ENCODE measurements at places on chromosomes 16 and 17.

- DNase-seq: no peak
Observed at GRCh38 chr17:3888343-3889171, 4.3 kb downstream of the CAMKK1 start.

GRCh38 chr16:23863511-23864422 is 28.0 kb downstream of the PRKCB start:
- peak; percentile 84 for DNase-seq

- no peak for DNase-seq
Observed at GRCh38 chr16:25176136-25176535, 40.6 kb upstream of the AQP8 start.

DNA sequence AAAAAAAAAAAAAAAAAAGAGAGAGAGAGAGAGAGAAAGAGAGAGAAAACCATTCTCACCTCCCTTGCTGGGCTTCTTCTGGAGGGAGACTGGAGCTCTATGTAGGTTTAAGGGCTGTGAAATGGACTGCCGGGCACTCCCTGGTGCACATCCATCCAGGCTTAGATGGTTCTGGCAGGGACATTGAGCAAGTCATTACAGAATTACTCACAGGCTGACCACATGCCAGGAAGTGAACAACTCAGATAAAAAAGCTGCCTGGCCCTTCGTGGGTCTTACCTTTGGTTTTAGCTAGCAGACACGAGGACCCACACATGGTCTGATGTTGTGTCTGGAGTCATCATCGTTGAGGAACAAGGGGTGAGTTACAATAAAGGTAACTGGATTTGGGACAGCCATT is 847.4 kb upstream of the EEF2KMT start:
- no peak for DNase-seq

DNA sequence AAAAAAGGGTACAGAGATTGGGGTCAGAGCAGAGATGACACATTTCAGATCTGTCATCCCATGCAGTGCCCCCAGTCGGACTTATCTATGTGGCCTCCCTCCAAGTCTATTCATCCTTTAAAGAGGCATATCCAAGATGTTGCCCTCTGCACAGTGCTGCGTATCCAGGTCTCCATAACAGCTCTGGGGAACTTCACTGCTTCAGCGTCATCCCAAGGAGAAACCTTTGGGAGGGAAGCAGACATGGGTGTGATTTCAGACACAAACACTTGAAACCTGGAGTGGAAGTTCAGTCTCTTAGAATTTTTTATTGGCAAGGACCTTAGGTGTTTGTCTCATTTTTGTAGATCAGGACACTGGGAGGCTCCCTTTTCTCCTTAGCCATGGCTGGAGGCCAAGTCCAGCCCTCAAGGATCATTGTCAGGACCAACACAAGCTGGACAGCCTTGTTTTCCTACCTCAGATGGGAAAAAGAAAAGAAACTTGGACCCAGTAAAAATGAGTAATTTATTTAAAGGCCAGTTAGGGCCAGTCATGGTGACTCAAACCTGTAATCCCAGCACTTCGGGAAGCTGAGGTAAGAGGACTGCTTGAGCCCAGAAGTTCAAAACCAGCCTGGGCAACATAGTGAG is 23.9 kb upstream of the NLK start:
- DNase-seq: no peak

DNA sequence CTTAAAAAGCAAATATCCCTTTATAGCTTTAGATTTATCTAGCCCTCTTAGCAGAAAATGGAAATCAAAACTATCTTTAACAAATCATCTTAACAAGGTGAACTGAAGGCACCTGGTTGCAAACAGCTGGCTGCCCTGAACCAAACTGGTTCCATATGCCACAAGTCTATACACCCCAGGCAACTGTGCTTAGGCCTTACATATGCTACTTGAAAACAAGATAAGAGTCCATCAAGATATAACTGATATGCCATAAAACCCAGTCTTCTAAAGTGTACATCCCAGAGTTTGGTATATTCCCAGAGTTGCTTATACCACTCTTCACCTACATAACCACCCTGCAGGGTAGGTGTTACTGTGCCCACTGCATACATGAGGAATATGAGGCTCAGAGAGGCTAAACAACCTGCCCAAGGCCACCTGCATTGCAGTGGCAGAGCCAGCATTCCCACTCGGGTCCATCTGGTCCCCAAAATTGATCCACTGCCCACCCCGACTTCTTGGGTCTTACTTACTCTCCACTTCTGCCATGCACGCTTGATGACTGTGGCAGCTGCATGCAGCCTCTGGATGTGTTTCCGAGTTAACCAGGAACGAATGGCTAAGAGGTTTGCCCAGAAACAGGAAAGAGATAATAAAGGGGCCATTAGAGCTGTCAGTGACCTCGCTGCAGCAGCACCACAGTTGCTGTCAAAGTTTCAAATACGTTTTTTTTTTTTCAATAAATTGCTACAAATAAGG is 12.2 kb downstream of the ZNHIT3 start:
- DNase-seq: no peak

GRCh38 chr17:14760212-14760611 is 459.3 kb downstream of the HS3ST3B1 start:
- no peak for DNase-seq

DNA sequence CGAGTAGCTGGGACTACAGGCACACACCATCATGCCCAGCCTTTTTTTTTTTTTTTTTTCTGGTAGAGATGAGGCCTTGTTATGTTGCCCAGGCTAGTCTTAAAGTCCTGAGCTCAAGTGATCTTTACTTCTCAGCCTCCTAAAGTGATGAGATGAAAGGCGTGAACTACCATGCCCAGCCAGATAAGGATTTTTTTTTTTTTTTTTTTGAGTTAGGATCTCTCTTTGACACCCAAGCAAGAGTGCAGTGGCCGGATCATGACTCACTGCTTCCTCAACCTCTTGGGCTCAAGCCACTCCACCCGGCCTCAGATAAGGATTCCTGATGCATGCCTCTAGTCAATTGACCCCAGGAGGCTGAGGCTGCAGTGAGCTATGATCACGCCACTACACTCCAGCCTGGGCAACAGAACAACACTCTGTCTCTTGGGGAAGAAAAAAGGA is 11.2 kb upstream of the PLEKHG4 start:
- no peak for DNase-seq

- DNase-seq: no peak
Observed at GRCh38 chr17:55672585-55673501, 49.8 kb downstream of the TMEM100 start.

DNA sequence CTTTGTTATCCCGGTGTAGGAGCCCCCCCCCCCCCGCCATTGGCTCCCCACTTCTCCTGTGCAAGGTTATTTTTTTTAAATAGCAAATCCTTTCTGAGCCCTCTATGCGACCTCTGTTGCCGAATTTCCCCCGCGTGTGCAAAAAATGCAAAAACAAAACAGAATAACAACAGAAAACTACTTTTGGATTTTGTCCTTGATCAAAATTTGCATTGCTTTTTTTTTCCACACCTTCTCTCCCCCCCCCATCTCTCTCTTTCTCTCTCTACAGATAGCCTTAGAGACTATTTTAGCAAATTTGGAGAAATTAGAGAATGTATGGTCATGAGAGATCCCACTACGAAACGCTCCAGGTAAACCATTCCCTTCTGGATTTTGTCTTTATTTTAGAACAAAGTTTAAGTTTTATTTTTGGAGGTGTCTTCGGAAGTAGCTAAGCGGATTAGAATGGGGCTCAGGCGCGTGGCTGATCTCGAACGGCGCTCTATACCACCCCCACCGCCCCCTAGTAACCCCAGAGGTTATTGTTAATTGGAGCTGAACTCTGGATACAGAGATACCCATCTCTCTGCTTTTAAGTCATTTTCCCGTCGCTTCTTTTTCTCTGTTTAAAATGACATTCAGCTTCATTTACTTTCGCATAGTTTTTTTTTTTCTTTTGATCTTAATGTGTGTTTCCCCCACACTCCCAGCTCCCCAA is 1.0 kb downstream of the MSI2 start:
- peak; percentile 60 for DNase-seq

DNA sequence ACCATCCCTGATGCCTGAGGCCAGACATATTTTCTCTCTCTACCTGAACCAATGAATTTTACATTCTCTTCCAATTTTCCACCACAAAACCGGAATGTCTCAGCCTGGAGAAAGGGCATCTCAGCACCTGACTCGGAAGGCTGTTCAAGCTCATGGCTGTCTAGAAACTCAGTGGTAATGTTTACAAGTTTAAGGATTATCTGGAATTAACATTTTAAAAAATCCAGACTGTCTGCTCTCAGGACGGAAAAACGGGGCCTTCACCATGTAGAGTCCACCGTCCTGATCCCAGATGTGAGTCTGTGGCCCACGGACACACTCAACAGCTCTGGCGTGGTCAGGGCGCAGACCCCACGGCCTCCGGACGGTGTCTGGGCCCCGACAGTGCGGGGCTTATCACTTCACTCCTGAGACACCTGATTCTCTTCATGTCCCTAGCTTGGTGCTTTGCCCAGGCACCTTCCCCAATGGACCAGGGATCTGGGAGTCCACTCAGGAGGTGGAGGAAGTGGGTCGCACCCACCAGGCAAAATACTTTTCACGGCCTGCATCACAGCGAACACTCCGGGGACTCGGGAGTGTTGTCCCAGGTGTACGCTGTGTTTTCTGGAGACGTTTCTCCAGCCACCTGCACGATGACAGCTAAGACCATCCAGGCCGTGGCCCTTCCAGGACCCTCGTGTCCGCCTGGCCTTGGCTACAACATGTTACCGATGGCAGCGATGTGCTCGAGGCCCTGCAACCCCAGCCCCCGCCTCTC is 101.5 kb downstream of the ZNF778 start:
- DNase-seq: no peak

- DNase-seq: no peak
Observed at GRCh38 chr17:67421869-67422273, 44.8 kb downstream of the PITPNC1 start.

- DNase-seq: peak; percentile 47
Observed at GRCh38 chr17:48915459-48916282, 7.5 kb downstream of the UBE2Z start.

DNA sequence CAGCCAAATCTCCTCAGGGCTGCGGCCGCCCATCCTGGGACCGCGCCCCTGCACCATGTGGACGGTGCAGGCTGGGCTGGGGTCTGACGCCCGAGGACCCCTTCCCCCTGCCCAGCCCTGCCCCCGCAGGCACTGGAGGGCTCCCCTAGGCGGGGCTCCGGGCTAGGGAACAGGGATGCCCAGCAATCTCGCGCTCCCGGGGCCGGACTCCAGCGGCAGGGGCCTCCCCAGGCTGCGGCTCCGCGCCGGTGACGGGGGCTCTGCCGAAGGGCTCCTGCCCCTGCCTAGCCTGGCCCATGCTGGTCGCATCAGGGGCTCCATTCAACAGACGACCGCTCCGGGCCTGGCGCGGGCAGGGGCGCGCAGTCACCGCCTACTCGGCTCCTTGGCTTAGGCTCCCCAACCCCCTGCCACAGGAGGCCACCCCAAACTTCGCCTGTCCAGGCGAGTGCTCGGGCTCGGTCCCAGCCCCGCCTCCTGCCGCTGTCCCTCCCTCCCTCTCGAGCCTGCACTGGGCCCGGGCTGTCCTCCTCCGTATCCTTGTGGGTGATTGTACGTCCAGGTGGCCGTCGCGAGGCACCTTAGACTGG is 27.4 kb upstream of the ADORA2B start:
- DNase-seq: no peak

DNA sequence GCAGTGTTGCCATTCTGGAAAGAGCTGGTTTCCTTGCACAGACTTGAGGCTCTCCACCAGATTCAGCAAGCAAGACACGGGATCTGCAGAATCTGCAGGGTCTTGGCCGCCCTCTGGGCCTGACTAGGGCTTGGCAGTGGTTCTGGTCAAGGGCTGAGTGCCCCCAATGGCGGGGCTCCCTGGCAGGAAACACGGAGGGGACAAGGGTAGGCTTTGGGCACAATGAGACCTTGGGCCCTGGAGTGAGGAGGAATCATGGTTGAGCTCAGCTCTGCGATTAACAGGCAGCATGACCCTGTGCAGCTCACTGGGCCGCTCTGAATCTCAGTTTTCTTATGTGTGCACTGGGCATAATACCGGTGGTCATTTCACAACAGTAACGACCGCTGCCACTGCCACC is 249.9 kb downstream of the GSG1L start:
- DNase-seq: no peak

DNA sequence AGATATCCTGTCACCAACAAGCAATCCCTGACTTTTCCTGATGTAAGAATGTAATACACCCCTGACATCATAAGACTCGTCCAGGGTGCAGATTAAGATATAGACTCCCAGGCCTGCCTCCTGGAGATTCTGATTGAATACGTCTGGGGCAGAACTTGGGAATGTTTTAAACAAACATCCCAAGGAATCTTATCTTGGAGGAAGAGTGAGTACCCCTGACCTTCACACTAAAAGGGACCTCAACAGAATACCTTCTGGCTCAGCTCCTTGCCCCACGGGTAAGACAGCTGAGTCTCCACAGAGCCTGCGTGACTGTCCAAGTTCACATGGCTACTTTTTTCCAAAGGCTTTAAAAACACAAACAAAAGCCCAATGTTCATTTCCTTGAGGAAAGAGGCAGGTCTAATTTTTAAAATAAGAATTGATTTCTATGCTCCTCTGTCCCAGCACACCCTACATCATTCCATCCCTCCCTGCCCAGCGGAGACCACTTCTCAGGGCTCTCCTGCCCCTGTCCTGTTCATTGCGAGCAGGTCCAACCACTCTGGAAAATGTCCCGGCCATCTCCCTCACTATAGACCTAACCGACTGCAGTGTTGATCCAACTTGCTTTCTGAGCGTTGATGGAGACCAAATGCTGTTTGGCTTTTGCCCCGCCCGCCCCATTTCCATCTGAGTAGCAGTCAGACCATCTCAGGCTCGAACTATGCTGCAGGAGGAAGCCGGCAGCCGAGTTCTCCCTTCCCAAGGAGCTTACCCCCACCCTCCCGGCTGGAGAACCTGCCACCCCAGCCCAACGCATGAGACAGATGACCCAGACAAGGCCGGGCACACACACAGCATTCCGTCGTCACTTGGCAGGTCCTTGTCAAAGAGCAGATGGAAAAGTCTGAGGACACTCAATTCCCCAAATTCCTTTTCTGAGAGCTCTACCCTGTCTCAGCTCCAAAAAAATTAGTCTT is 44.1 kb upstream of the MYH10 start:
- DNase-seq: no peak

DNA sequence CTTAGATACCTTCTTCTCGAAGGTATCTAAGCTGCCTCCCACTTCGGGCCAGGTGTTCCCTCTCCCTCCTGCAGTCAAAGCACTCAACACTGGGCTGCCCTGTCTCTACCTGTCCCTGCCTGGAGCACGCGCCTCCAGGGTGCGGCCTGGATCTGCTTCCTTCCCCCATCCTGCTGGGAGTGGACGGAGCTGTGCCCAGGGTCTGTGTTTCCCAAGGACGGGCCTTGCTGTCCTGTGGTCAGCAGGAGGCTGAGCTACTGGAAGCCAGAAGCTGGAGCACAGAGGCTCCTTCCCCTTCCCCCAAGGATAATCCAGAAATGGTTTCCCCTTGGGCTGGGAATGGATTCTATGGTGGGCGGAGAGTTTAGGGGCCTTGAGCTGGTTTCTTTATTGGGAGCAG is 16.7 kb downstream of the LLGL2 start:
- DNase-seq: no peak

- no peak for DNase-seq
Observed at GRCh38 chr16:67764158-67764667, 42.1 kb downstream of the RANBP10 start.
